T1000 (cell line): ENCODE measurements at places on chromosomes 5 and 9.

GRCh38 chr5:74629326-74629725 lies 11.2 kb downstream of the ENC1 start:
- no peak for DNase-seq

GRCh38 chr5:37490931-37491330 lies 111.8 kb downstream of the WDR70 start:
- no peak for DNase-seq

DNA sequence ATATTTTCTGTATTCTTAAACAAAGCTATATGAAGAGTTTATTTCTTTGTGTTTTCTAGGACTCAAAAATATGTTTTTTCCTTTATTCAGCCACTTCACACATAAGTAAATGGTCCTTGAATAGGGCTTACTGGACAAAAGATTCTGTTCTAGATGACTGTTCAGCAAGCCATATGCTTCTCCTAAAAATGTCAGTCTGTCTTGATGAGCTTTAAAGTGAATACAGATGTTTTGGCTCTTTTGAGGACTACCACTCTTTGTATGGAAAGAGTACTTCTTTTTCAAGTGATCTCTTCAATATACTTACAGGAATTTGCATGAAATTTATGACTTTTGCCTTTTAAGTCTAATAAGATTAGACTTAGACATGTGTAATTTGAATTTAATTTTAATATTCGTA lies 8.4 kb downstream of the NDUFS4 start:
- DNase-seq = no peak

- DNase-seq = no peak
Measured at GRCh38 chr5:60510049-60510448, 189.9 kb downstream of the DEPDC1B start.

DNA sequence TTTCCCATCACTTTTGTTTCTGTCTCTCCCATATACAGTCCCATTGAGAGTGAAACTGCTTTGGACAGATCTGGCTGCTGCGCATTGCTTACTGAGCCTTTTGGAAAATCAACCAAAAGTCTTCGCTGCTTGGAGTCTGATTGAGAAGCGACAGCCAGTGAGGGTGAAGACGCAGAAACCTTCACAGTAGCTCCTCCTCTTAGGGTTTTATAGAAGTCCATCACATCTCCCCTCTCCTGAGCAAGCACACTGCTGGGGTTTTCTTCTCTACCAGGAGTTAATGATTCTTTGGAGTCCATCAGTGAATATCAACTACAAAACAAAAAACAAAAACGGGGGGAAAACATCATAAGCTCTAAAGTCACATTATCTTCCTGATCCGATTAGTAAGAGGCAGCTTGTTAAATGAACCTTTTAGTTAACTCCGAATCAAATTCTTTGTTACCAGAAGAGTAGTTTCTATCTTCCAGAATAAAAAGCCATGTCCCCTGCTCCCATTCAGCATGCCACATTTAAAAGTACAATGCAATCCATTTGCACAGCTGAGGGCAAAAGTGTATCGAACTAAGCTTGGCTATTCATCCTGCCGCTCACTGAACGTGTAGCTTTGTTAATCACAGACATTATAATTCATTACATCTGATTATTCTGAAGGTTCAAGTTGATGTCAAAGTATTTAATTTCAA lies 2.8 kb downstream of the NR3C1 start:
- no peak for DNase-seq

DNA sequence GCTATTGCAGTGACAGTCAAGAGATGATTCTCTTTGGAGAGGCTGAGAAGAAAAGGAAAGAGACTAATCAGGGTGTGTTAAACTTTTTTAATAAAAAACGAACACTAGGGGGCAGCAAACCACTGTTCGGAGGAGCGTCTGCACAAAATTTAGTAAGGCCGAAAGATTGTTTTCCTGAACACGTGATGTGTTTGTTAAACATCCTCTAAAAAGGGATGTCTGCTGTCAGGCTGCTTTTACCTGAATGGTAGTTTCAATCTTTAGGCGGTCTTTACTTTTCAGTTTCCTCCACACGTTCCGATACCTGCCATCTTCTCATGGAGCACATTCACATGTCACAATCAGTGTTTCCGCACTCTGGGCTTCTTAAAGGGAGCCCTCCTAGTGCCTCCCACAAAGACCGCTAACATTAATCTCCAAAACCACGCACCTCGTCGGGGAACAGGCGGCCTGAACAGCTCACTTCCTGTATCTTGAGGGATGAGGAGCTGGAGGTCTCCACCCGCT lies 125.2 kb downstream of the GPBP1 start:
- peak; percentile 25 for DNase-seq

DNA sequence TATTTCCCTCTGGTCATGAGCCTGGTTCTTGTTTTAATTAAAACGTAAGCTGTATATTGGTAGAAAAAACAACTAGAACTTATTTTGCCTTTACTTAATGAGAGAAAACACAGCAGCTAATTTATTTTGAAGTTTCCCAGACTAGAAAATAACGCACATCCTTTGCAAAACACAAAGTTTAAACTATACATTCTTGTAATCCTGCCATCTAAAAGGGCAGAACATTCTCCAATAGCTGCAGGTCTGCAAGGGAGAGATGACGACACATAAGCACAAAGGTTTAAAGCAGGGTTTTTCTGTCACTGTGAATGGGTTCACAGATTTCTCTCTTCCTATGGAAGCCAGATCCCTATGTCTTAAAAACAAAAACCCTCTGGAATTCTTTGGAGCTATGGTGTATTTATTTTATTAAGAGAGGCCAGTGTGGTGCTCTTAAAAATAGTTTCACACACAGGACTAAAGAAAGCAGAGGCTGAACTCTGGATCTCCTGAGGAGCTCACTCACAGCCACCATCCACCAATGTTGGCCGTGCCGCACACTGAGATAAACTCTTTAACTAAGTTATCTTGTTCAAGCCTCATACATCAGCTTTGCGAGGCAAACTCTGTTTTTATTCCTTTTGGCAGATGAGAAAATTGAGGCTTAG lies 82.4 kb downstream of the SNCAIP start:
- no peak for DNase-seq

- DNase-seq = no peak
Measured at GRCh38 chr5:337563-338130, 16.1 kb downstream of the AHRR start.

- no peak for DNase-seq
Measured at GRCh38 chr5:68217047-68217355, 1.4 kb downstream of the PIK3R1 start.

DNA sequence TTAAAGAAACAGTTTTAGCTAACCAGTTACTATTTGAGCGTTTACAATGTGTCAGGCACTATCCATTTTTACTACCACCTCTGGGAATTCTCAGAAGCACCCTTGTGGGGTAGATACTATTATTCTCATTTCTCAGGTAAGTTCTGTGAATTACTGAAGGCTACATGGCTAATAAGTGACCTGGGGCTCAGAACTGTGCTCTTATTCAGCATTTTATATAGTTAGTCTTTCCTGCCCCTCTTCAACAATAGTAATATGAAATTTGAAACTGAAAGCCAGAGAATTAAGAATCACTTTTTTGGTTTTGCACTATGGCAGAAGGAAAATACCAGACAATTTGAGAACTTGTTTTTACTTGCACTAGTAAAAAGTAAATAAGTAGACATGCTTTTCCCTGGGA lies 11.8 kb downstream of the ELL2 start:
- DNase-seq = no peak

- no peak for DNase-seq
Measured at GRCh38 chr9:97943308-97943855, 5.4 kb upstream of the HEMGN start.

DNA sequence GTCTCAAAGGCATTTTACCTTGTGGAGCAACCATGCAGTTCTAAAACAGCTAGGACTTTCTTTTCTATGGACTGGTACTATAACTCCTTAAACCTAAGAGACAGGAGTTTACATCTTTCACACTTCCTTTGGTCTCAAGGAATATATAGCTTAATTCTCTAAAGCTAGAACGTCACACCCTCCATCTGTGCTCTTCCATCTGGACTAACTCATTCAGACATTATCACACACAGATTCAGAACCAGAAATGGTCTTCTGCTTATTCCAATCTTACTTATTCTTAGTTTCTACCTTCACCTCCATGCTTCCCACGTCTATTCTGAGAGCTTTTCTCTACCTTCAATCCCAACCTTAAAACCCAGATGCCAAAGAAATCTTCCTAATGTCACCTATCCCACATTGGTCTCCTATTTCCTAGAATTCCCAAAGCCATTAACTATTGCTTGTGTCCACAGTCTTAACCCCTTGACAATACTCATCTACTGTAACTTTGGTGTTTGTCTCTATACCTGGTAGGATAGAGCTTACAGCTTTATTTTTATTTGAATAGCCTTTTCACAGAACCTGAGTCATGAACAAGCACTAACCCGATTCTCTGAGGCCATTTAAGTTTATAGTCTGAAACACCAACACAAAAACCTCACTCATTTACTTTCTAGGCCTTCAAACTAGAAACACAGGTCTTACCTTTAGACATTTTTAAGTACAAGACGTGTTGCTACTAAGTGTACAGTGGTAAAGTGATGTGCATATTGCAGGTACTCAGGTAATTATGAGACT lies 22.8 kb downstream of the CSNK1A1 start:
- no peak for DNase-seq

DNA sequence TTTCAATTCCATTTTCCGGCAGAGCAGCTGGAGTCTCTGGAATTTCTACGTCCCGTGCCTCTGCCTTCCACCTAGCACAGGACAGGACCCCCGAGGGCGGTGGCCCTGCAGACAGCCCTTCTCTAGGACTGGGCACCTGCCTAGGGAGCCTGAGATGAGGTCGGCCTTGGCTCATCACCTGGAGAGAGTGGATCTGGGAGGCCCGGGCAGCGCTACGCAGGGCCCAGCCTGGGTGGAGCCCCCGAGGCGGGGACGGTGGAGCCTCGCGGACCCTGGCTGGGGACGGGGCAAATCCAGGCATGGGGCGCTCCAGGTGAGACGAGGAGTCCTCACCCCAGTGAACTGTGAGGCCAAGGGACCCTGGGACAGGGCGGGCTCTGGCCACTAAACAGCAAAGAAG lies 114.5 kb downstream of the MTRR start:
- DNase-seq = no peak

- no peak for DNase-seq
Measured at GRCh38 chr9:112176524-112176923, 1.4 kb upstream of the SUSD1 start.

DNA sequence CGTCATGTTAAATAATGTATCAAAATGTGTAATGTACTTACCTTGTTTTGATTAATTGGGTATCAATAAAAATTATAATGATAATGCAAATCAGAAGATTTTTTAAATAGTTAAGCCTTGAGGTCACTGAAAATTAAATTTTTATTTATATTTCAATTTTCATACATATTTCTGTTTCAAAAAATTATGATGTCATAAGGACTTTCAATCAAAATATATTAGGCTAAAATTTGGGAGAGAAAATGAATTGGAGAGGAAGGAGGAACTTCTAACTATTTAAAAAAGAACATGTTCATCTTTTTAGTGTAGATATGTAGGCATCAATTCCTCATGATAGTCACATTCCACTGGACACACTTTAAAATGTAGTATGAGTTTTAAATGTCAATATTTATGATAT lies 29.1 kb upstream of the ERAP1 start:
- DNase-seq = no peak

- DNase-seq = no peak
Measured at GRCh38 chr9:128293091-128293490, 17.0 kb downstream of the SWI5 start.

DNA sequence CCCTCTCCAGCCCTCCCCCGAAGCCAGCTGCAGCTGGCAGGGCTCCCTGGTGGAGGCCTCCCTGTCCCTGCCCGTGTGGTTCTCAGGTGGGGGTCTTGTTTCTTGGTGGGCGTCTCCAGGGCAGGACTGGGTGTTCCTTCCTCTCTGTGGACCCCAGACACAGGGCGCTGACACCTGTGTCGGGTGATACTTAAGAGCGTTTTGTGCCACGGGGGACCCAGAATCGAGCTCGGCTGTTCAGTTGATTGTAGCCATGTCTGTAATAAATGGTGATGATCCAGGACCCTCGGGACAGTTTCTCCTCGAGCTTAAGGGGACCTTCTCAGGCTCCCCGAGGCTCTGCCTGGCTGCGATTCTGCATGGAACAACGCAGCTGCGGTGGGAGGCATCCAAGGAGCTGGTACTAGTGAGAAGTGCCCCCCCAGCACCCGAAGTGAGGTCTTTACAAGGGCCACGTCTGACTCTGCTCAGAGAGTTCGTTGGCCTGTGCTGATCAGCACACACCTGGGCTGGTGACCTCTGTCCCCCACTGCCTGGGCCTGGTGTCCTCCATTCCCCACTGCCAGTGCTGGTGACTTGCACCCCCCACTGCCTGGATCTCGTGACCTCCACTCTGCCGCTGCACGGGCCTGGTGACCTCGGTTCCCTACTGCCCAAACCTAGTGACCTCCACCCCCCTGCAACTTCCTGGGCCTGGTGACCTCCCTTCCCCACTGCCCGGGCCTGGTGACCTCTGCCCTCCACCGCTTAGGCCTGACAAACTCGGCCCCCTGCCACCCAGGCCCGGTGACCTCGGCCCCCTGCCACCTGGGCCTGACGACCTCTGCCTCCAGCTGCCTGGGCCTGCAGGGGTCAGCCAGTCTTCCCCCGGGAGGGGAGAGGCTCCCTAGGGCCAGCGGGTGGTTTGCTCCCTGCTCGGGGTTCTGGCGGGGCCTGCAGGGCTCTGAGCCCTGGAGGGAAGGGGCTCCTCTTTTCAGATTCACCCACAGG lies 36.0 kb downstream of the NDUFS6 start:
- no peak for DNase-seq

GRCh38 chr5:134749415-134749814 lies 9.2 kb upstream of the DDX46 start:
- no peak for DNase-seq

DNA sequence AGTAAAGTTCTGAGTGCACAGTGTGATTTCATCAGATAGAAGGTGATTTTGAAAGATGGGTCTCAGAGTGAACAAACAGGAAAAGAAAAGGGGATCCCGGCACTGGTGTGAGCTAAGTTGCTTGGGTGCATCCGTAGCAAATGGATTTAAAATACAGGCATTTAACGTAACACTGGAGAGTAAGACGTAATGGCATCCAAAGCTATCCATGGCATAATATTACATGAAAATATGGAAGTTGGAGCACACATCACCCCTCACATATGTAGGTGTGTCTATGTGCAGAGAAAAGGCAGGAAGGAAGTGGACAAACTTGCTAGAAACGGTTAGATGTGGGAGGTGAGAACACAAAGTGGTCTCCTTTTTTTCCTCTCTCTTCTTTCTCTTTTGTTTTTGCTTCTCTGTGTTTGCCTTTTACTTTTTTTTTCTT lies 38.2 kb upstream of the SEMA4D start:
- DNase-seq = no peak

DNA sequence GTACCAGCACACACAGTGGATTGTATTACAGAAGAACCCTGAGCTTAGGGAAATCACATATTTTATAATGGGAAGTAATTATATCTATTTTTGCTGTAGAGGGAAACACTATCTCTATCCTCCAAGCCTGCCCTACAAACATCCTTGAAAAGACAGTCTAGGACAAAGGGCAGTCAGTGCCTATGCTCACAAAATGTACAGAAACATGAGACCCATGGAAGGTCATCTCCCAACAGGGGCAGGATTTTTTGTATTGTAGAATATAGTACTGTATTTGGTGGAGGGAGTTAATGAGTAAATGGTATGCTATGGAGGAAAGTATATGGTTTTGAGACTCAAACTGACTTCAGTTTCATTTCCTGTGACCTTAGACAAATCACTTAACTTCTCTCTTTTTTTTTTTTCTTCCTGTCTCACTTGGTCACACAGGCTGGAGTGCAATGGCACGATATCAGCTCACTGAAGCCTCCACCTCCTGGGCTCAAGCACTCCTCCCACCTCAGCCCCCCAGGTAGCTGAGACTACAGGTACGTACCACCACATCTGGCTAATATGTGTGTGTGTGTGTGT lies 5.8 kb upstream of the RAB14 start:
- DNase-seq = no peak

GRCh38 chr9:31847963-31848362 lies 536.5 kb upstream of the ACO1 start:
- DNase-seq = no peak
